ENCODE measurements at places on chromosomes 2 and 18.
A peak's percentile ranks its signal among the peaks of the same experiment; 100 is the strongest.

DNA sequence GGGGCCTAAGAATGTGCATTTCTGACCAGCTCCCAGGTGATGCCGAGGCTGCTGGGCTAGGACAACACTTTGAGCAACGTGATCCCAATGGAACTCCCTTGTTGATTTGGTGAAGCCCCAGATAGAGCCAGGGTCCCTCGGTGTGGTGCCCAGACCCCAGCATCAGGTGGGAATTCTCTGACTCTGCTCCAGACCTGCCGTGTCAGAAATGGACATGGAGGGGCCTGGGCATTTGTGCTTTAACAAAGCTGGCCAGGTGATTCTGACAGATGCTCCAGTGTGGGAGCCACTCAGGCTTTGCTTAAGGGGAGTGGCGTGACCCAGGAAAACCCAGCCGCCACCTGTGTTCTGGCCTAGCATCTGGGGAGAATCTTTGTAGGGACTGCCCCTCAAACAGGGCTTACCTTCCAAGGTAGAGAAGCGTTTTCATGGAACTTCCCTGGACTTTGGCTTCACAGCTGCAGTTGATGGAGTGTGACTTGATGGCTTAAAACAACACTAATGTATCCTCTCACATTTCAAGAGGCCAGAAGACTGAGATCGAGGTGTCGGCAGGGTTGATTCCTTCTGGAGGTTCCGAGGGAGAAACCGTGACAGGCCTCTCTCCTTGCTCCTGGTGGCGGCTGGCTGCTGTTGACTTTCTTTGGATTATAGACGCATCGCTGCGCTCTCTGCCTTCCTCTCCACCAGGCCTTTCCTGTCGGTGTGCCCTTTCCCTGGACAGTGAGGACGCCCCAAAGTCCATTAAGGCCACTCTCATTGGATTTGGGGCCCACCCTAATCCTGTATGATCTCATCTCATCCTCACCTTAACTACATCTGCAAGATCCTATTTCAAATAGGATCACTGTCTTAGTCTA is 57.0 kb upstream of the HDAC4 start:
- DNase-seq, result no peak

- DNase-seq, result no peak
These were observed 75.4 kb upstream of the ZEB2 start for GRCh38 chr2:144595279-144595678.

DNA sequence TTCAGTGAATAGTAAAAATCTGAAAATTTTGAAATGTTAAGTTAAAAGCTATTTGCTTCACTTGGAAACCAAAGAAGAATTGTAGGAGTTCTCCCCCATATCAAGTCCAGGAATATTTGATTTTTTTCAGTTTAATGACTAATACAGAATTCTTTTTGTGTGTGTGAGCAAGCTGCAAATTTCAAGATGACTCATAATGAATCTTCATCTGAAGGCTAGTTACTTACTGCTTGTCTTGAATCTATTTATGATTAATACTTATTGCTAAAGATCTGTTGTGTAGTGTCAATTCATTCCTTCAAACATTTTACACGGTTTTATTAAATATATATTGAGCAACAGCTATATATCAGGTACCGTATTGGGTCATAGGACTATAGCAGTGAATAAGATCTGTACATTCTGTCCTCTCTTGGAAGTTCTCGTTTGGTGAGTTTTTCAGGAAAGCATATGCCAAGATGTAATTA is 47.8 kb upstream of the CAVIN2 start:
- DNase-seq, result peak; percentile 84

- no peak for DNase-seq
These were observed 71.0 kb downstream of the PDE1A start for GRCh38 chr2:182355815-182356214.

- no peak for DNase-seq
These were observed 26.1 kb downstream of the CXCR4 start for GRCh38 chr2:136091899-136092298.

- DNase-seq, result peak; percentile 20
These were observed 42.4 kb downstream of the MBD2 start for GRCh38 chr18:54181856-54182602.

DNA sequence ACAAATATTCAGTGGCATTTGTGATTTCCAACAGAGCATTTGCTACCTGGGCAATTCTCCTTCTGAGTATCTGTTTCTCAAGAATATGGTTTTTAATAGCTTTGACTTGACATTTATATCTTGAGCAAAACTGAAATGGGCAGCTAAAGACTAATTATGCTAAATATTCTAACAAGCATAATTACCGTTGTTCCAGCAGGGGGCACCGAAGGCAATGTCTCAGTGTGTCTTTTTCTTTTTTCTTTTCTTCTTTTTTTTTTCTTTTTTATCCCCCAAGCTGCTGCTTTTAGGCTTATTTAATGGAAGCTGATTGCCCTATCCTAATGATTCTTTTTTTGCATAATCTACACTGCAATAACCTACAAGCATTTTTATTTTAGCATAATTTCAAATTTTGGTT is 138.9 kb upstream of the NABP1 start:
- peak; percentile 11 for DNase-seq

DNA sequence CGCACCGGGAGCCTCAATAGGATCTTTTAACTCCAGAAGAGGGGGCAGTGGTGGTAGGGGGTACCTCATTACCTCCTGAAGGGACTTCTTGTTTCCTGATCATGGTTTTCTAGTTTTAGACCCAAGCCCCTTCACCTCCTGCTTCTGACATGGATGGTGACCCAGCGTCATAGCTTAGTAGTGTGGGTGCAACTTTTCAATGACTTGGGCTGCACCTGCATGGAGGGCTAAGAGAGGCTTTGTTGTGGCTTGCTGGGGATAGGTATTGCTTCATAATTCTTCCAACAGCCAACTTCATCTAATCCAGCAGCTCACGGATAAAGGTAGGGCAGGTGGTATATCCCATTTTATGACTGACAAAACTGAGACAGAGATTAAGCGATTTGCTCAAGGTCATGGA is 3.0 kb downstream of the SLC1A4 start:
- no peak for DNase-seq

DNA sequence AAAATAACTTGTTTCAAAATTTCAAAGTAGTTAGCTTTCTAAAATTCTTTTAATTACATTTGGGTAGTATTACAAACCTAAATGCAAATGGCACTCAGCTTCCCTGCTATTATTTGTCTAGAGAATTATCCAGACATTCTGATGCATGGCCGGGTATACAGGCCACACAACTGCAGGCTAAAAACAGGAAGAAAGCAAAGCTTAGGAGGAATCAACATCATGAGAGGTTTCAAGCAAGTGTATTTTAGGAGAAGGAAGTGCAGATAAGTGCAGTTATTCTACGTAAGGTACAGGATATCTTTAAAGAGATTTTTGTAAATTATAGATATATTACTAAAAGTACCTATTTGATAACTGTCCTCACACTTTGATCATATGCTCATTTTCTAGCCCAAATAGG is 46.8 kb upstream of the RNU4ATAC start:
- no peak for DNase-seq

- no peak for DNase-seq
These were observed 24.1 kb downstream of the INPP4A start for GRCh38 chr2:98468621-98469236.

GRCh38 chr18:48099481-48100164 is 169.2 kb upstream of the SMAD2 start:
- DNase-seq, result no peak

- DNase-seq, result no peak
These were observed 145.6 kb upstream of the GPC1 start for GRCh38 chr2:240289701-240290431.

GRCh38 chr18:47932603-47933002 is 2.1 kb upstream of the SMAD2 start:
- DNase-seq, result no peak

- DNase-seq, result peak; percentile 28
These were observed 447.5 kb downstream of the TNS1 start for GRCh38 chr2:217555081-217555876.

DNA sequence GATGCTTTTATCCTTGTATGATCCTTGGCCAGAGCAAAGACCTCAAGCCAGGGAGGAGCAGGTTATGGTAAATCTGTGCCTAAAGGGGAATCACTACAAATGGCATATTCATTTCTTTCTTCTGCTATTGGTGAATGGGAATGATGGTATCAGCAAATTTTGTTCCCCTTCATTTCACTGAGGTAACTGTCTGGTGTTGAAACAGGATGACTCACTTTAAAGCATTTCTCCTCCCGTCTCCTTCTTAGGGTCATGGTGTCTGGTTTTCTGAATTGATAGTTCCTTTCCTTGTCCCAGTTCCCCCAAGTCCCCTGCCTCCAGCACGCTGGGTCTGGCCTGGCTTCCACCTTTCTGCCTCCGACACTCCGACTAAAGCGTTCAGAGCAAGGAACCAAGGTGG is 109.2 kb downstream of the MREG start:
- peak; percentile 46 for DNase-seq

- no peak for DNase-seq
These were observed 68.6 kb downstream of the NABP1 start for GRCh38 chr2:191746346-191747169.

DNA sequence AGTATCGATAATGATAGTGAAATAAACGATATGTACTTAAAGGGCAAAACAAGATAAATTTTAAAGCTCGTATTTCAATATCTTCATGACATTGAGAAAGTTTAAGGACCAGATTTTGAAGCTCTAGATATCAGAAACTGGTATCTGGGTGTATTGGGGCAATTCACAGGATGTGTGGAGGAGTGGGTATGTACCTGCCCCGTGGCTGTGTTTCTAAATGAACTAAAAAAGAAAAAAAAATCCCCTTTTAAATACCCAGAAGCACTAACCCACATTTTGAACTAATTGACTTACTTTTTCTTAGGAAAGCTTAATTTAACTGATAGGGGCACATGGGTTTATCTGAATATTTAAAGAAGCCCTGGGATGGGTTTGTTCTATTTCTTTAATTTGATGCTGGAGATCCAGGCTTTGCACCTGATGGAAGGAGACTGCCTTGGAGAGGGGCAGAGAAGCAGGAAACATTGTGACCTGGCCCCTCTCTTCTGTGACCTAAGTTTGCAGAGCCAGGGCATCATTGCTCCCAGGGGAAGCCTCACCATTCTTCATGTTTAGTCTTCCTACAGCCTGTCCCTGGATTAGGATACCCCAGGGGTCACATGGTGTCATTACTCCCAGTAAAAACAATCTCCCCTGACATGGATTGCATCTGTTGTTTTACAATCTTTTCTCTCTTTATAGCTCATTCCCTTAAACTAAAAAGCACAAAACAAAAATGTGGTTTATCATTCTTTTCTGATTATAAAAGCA is 7.6 kb upstream of the KCTD1 start:
- no peak for DNase-seq

- DNase-seq, result no peak
These were observed 97.2 kb upstream of the GPR45 start for GRCh38 chr2:105144152-105144940.

DNA sequence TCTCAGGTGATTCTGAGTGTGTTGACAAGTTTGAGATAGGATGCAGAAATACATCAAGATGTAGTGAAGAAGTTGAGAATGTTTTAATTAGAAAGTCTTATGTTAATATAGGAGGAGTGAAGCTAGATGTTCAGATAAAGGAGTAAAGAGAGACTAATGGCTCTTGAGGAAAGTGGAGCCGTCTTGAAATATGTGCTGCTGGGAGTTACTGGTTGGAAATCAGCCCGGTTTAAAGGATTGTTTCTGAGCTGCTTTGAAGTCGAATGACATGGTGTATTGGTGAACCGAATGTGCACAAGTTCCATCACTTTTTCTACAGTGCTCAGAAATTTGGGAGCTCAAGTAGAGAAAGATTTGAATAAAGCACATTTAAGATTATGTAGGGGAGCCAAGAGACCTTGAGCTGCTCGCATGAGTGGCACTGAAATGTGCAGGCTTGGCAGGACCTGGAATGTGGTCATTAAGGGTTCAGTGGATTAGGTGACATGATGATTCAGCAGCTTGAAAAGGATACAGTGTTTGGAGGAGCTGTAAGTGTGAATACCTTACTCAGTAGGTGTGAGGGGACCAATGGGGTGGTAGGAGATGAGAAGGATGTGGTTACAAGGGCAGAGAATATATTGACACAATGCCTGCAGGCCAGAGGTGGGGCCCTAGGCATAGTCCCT is 68.6 kb downstream of the CAB39 start:
- DNase-seq, result no peak

DNA sequence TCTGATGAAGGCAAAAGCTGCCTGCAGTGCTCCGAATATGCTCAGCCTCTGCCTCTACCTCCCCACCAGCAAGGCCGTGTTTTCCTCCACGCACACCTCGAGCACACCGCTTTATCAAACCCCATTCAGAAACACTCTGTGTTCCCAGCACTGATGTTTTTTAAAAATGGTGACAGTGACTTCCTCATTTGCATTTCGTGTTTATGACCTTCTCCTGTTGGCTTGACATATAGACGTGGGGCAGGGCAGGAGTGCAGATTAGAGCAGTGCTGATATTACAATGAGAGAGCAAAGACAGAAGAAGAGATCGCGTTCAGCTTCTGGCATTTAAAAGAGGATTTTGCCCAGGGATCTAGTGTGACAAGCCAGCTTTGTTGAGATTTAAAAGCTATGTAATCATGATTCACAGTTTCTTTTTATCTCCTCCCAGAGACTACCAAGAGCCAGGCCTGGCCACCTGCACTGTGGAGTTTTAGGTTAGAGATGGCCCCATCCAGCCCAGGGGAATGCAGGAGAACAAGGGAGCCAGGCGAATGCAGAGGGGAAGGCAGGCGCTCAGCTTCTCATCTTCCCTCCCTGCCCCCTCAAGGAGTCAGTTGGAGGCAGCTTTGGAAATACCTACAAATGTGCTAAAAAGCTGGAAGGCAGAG is 61.5 kb upstream of the NEDD4L start:
- DNase-seq, result no peak

Data from HFFc6 (cell line).